Smooth muscle cell of bladder (primary cell): ENCODE measurements at places on chromosomes 5 and 9. TPM values are rescaled to one million over a fixed set of nuclear protein-coding genes. Genes with fewer than 3 reads are reported as not detected.

EQTN gene
- total RNA-seq: not detected in 2 replicates

TAS2R1 gene
- total RNA-seq: not detected in 2 replicates

RANBP3L gene
- total RNA-seq: 0.09 TPM in 1 of 2 replicates, not detected in the other

PTAR1 gene
- total RNA-seq: 63.8 and 69.8 TPM in 2 replicates

ERCC8 gene
- total RNA-seq: 14.1 and 15.6 TPM in 2 replicates

SHOC1 gene
- under 0.01 TPM in 1 of 2 replicates, not detected in the other for total RNA-seq

RNF183 gene
- not detected in 2 replicates for total RNA-seq

FANCC gene
- 2.9 and 3.7 TPM in 2 replicates for total RNA-seq

PTGER4 gene
- total RNA-seq: 3.4 and 6.4 TPM in 2 replicates

PAX5 gene
- total RNA-seq: not detected in 2 replicates

GLDC gene
- total RNA-seq: 1.4 TPM in 1 of 2 replicates, not detected in the other

MLANA gene
- total RNA-seq: not detected in 2 replicates

SLC36A2 gene
- not detected in 2 replicates for total RNA-seq

IFNA13 gene
- total RNA-seq: not detected in 2 replicates

IFNE gene
- total RNA-seq: 1.8 and 3.3 TPM in 2 replicates

TLR4 gene
- total RNA-seq: 4.1 and 5.3 TPM in 2 replicates

SEMA4D gene
- 0.09 and 0.71 TPM in 2 replicates for total RNA-seq
